BJ (cell line): ENCODE measurements at places on chromosomes 11 and 22. TPM values are rescaled to one million over a fixed set of nuclear protein-coding genes. Genes with fewer than 3 reads are reported as not detected.

Gene TMEM132A
- polyA plus RNA-seq = 12.1 and 17.9 TPM in 2 replicates

Gene TLCD5
- 8.0 and 9.8 TPM in 2 replicates for polyA plus RNA-seq

Gene SSTR3
- polyA plus RNA-seq = not detected in 2 replicates

Gene PNPLA5
- polyA plus RNA-seq = not detected in 2 replicates
